CD4-positive, alpha-beta T cell (primary cell): ENCODE measurements at places on chromosomes 7 and 10.

- DNase-seq = no peak
These were observed 60.9 kb downstream of the TMEM130 start for GRCh38 chr7:98808751-98809460.

DNA sequence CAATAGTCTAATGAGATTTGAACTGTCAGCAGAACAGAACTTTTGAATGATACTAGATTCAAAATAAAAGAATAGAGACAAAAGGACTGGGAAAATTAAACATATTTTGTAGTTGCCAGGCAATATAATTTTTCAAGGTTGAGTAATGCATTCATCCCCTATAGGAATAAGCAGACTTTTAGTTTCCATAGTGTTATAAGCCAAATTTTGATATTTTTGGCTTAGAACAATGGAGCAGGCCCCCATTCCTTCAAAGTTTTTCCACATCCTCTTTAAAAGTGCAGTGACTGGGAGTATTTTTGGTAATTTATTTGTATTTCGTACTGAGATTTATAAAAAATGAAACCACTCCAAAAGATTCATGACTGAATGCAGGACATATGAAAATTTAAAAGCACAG, 24.0 kb downstream of the MEOX2 start:
- DNase-seq = no peak

DNA sequence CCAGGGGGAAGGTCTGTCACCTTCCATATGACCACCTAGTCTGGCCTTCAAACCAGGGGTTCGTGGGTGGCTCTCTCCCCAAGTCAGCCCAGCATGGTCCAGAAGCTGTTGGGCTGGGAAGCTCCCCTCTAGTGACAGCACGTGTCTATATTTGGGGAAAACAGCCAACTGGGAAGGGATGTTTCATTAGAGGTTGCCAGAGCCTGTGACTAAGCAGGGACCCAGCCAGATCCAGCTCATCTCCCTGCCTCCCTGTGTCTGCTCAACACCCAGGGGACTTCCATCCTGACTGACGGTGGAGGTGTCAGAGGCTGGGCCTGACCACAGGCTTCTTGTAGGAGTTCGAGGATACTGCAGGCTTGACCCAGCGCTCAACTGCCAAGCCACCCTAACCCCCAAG, 10.5 kb downstream of the STYXL1 start:
- no peak for DNase-seq

DNA sequence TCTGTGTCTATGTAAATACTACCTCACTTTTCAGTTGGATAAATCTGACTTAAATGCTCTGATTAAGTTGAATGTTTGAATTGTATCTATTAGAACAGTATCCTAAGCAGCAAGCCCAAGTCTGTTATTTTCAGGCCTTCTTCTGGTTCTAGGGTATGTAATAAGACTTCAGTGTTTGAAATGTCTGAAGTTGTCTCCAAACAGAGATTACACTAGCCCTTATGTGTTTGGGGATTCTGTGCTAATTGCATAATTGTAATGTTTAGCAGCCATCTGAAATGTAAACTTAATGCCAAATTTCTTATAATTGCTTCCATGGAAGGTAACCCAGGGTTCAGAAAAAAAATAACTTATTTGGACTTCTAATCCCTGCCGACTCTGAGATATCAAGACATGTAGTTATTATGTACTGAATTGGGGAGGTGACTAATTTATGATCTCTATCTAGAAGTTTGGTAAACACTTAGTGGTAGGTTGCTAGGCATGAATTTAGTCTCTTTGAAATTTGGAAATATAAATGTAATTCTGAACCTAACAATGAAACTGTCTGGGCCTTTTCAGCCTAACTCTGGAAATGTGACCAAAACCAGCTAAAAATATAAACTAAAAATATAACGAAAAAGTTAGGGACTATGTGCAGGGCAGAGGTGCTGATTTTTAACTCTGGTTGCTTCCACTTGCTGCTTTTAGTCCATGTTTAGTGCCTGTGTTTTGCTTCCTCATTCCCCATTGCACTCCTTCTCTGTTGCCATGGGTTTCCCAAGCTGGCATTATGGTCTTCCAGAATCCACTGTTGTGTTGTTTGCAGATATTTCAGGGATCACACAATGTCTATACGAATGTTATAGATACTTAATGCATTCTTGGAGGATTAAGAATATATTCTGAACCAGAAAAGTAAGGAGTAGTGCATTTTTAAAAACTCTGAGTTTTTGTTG, 54.8 kb downstream of the MCU start:
- no peak for DNase-seq

GRCh38 chr10:88190123-88190522, 326.7 kb downstream of the PTEN start:
- DNase-seq = no peak

DNA sequence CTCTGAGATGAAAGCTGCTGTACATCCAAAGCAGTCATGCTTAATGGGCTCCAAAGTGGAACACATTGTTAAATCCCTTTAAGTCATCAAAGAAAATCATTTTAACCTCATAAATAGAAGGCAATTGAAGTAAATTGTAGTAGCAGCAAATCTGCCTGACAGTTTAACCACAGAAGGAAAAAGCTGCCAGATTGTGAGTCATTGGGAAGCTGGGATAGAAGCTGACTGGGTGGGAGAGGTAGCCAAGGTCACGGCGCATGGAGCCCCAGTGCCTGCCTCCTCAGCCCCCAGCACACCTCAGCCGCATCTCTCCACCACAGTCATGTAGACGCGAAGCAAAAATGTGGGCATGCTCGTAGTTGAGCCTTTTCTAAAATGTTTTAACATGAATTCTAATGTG, 44.0 kb downstream of the TARP start:
- no peak for DNase-seq

DNA sequence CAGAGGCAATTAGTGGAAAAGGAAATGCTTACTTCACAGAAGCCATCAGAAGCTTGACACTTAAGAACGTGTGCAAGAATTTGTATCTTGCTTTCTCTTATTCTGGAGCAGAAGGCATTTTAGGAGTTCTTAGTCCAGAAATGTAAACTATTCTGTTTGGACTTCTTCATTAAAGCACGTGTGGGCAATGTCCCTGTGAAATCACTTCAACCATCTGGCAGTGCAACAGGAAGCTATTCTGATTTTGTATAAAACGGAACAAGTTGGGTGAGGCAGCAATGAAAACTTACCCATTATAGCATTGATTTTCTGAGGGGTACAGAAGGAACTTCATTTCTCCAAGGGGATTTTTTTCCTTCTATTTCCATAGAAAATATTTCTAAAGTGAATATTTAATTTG, 21.3 kb upstream of the ARHGAP21 start:
- DNase-seq = no peak

GRCh38 chr10:113442336-113442735, 110.5 kb upstream of the HABP2 start:
- no peak for DNase-seq

- DNase-seq = peak; percentile 40
These were observed 41.6 kb upstream of the EPHB6 start for GRCh38 chr7:142813226-142813625.

DNA sequence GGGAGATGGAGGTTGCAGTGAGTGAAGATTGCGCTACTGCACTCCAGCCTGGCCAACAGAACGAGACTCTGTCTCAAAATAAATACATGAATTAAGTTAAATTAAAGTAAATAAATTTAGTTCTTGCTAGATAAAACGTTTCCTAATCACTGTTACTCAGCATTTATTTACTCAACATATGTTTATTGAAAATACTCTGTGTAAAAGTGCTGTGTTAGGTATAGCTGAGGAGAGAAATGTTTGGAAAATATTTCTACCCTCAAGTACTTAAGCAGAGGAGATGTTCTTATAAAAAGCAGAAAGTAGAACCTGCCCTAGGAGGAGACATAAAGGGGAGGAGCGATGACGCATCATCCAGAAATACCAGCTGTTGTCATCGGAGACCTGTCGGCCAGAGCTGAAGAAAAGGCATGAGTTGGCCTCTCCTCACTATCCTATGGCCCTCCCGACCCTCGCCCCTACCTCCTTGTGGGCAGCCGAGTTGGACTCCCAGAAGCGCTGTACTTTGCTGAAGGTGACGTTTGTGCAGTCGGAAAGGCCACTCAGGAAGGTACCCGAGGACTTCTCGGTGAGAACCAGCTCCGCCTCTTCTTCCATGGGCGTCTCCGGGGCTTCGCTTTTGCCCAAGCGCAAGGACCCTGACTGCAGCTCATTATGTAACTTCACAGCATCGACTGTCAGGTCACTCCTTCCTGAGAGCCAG, 1.1 kb downstream of the RRP12 start:
- no peak for DNase-seq

- DNase-seq = no peak
These were observed 98.4 kb downstream of the UBE2H start for GRCh38 chr7:129854401-129854800.

- DNase-seq = peak; percentile 70
These were observed 44.6 kb upstream of the RSBN1L start for GRCh38 chr7:77651575-77652162.

- no peak for DNase-seq
These were observed 10.1 kb upstream of the DMBT1 start for GRCh38 chr10:122550427-122550826.
